Breast epithelium (tissue), 4 donors: ENCODE measurements at places on chromosomes 6 and 20.

GRCh38 chr6:7633361-7633760, 43.4 kb downstream of the SNRNP48 start:
- no peak for DNase-seq

GRCh38 chr6:169701311-169701953, 397 bp downstream of the WDR27 start:
- DNase-seq, result no peak

- DNase-seq, result no peak
Observed at GRCh38 chr6:140921366-140922226, 1211.1 kb upstream of the GJE1 start.

- no peak for DNase-seq
Observed at GRCh38 chr6:159085396-159085895, 40.7 kb upstream of the TAGAP start.

DNA sequence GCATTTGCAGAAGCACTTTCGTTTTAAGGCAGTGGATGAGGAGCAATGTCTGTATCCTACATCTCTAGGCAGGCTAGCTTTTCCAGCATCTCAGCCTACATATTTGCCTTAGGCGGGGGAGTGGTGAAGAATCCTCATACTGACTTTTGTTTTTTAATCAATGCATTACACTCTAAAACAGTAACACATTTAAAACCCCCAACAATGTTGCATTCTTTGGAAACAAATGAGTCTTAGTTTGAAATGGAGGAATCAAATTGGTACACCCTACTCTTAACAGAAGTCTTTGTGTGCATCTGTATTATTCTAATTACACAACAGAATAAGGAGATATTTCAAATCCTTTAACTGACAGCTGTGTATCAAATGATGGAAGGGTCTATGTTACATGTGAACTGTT, 9.0 kb downstream of the NKAIN2 start:
- DNase-seq, result no peak
